ENCODE measurements at places on chromosomes 4 and X. TPM values are rescaled to one million over a fixed set of nuclear protein-coding genes. Genes with fewer than 3 reads are reported as not detected.

Gene DGKQ
- total RNA-seq, result 13.2 TPM

Gene ITM2A
- total RNA-seq, result not detected

Gene F9
- not detected for total RNA-seq

Gene FUNDC2
- total RNA-seq, result 31.5 TPM

Gene ETNPPL
- total RNA-seq, result not detected

Gene MAGEC2
- total RNA-seq, result not detected

Gene ADAM29
- total RNA-seq, result not detected

Gene SSX2B
- total RNA-seq, result 0.32 TPM

Gene HSD17B13
- total RNA-seq, result not detected

Gene AP1S2
- 39.7 TPM for total RNA-seq

Gene STPG2
- 0.32 TPM for total RNA-seq

Gene PASD1
- not detected for total RNA-seq

Gene GUCY1A1
- total RNA-seq, result 0.43 TPM

Gene DAPP1
- not detected for total RNA-seq

Gene PARM1
- total RNA-seq, result 0.86 TPM

Gene CCNA2
- total RNA-seq, result 54.0 TPM

Gene SPANXC
- not detected for total RNA-seq

Gene FAM9A
- not detected for total RNA-seq

Gene GPR119
- not detected for total RNA-seq

Gene VEGFD
- not detected for total RNA-seq

Gene SLC34A2
- not detected for total RNA-seq

Gene PAK3
- total RNA-seq, result 2.2 TPM

Gene NMU
- not detected for total RNA-seq

Gene SRPX2
- total RNA-seq, result 44.1 TPM

Gene TLR1
- total RNA-seq, result 0.32 TPM

Gene CTAG1A
- total RNA-seq, result not detected

Gene CISD2
- 36.3 TPM for total RNA-seq

Gene JCHAIN
- total RNA-seq, result 2.6 TPM

Gene SPANXN4
- total RNA-seq, result not detected

Gene TCEAL6
- total RNA-seq, result not detected

Gene MXRA5
- total RNA-seq, result 45.4 TPM

Gene FHDC1
- total RNA-seq, result 1.7 TPM

Gene FMR1NB
- total RNA-seq, result not detected

Gene TDO2
- 4.2 TPM for total RNA-seq

Gene MXD4
- total RNA-seq, result 44.9 TPM

Gene SSX4B
- not detected for total RNA-seq

Gene CT45A10
- not detected for total RNA-seq

Gene USP17L10
- not detected for total RNA-seq

Gene BTC
- 0.43 TPM for total RNA-seq

Measured in fibroblast of villous mesenchyme (primary cell).